ENCODE measurements at places on chromosomes 1 and 21. TPM values are rescaled to one million over a fixed set of nuclear protein-coding genes. Genes with fewer than 3 reads are reported as not detected.
A peak's percentile ranks its signal among the peaks of the same experiment; 100 is the strongest.

The OR2T35 gene
- 0.49 TPM for total RNA-seq

GRCh38 chr1:41488040-41488951, 3.8 kb upstream of the EDN2 start:
- no peak for DNase-seq

- DNase-seq, result no peak
Measured at GRCh38 chr1:24186993-24187790, at the start of gene IFNLR1. TSS of gene IFNLR1 (minus strand) at chr1:24187289. CDS start at chr1:24187248, 41 bp downstream.

DNA sequence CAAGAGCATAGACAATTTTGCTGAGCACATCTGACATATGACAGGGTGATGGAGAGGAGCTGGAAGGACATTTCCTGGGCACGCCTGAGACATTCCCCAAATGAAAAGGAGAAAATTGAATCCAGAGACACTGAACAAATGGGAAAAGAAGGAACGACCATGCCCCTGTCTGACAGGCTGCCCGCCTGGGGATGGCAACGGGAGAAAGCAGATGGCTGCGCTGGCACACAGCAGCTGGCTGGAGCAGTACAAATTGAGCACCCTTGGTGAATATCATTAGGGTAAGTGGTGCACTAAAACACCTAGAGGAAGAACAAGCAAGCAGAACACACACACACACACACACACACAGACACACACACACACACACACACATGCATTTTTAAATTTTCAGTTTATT, 174.3 kb upstream of the DUSP10 start:
- DNase-seq, result no peak

The HTR6 gene
- total RNA-seq, result 4.3 TPM

- no peak for DNase-seq
Measured at GRCh38 chr1:166032572-166033371, 134.0 kb downstream of the FAM78B start.

GRCh38 chr1:176118985-176119384, 88.1 kb downstream of the COP1 start:
- no peak for DNase-seq

DNA sequence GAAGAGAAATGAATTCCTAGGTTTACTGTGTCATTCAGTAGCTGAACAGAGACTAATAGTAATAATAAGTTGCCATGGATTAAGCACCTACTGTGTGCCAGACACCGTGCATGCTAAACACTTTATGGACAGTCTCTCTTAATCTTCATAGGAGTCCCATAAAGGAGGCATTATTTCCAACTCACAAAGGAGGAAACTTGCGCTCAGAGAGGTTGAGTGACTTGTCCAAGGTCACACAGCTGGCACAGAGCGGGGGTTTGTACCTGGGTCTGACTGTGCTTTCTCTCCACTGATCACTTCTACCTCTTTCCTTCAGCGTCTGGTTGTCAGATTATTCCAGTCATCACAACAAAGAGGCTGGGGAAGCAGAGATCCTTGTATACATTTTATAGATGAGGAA, 91.3 kb downstream of the KIRREL1 start:
- DNase-seq, result no peak

DNA sequence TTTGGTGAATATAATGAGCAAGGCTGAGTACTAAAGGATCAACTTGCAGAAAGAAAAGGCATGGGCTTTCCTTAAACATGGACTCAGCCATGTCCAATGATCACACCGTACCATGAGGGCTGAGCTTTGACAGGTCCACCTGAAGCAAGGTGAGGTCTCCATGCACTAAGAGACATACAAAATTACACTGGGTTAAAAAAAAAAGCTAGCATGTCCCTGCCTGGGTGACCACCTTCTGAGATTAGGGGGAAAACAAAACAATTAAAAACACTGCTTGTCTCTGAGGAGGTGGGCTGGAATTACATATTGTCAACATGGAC, 22.7 kb downstream of the DUSP10 start:
- DNase-seq, result no peak

The SAMD11 gene
- total RNA-seq, result not detected

The SAMSN1 gene
- total RNA-seq, result 45.5 TPM

- DNase-seq, result no peak
Measured at GRCh38 chr1:163168053-163168452, 34.7 kb downstream of the RGS5 start.

GRCh38 chr1:206537141-206537540, 29.8 kb downstream of the RASSF5 start:
- no peak for DNase-seq

GRCh38 chr1:76843821-76844464, 23.3 kb upstream of the ST6GALNAC5 start:
- no peak for DNase-seq

- no peak for DNase-seq
Measured at GRCh38 chr1:227926216-227926791, 21.4 kb downstream of the WNT9A start.

The AADACL4 gene
- not detected for total RNA-seq

The NBPF20 gene
- 1.1 TPM for total RNA-seq

DNA sequence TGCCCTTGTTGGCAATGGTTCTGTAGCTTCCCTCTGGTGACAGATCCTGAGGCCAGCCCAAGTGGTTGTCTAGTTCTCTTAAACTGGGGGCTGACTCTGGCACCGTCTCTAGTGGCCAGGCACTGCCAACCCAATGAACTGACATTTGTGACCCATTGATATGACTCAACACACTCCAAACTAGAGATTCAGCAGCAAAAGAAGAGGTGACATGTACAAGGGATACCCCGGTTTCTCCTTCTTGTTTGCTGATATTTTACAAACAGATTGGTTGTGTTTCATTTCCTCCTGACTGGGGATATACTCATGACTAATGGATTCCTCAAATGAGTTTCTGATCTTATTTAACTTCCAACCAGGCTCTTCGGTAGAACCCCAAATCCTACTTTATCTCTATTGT, 65.9 kb upstream of the DNAJC6 start:
- no peak for DNase-seq

GRCh38 chr1:147833231-147833860, 69.2 kb upstream of the GJA8 start:
- DNase-seq, result no peak

GRCh38 chr1:30764396-30764795, 6.8 kb upstream of the LAPTM5 start:
- no peak for DNase-seq

DNA sequence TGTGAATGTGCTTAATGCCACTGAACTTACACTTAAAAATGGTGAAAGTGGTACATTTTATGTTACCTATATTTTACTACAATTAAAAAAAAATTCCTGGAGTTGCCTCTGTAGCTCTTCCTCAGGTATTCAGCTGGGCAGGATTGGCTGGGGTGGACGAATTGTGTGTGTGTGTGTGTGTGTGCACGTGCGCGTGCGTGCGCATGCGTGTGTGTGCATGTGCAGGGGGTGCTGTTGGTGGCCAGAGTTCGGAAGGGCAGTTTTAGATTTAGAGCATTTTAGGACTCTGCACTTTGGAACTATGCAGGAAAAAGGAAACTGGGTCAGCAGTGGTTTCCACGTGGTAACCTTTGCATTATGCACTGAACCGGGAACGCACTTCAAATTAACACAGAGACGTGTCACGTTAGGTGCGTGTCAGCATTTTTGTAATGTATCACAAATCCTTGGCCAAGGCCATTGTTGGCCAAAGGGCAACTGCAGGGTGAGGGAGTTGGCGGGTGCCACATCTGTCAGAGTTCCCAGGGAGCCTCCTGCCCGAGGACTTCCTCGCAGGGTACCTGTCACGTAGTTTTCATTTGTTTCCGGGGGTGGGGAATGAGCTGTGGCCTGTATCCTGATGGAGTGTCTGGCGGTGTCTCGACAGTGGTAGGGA, 312.8 kb downstream of the CAMTA1 start:
- no peak for DNase-seq

DNA sequence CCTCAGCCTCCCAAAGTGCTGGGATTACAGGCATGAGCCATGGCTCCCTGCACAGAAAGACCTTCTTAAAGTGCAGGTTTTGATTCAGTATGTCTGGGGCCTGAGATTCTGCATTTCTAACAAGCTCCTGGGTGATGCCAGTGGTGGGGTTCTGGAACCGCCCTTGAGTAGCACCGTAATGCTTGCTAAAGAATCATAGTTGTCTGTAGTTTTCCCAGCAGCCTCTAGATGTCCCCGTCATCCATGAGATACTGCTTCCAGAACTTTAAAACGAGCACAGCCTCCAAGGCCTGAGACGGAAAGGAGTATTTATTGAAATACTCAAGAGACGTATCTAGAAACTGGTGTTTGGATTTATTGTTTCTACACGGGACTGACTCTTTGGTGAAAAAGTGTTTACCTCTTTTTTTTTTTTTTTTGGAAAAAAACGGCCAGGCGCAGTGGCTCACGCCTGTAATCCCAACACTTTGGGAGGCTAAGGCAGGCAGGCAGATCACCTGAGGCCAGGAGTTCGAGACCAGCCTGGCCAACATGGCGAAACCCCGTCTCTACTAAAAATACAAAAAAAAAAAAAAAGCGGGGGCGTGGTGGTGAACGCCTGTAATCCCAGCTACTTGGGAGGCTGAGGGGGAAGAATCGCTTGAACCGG, 2.6 kb upstream of the TOR3A start:
- DNase-seq, result no peak

GRCh38 chr1:30166174-30166573, 557.2 kb downstream of the MATN1 start:
- no peak for DNase-seq

DNA sequence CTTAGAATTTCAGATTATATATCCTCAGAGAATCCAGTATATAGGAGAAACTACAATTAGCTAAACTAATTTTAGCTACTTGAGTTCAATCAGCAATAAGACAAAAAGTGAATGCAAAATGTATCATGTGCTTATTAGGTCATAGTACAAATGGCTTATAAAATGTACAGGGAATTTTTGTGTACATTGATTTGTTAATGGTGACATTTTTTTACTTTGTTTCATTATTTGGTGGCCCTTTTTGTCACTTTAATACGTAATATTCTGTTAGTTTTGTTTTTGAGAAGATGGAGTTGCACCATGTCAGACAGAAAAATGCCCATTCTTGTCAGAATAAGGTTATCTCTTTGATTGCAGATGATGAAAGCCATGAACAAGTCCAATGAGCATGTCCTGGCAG, 33.6 kb downstream of the CC2D1B start:
- no peak for DNase-seq

The OR2T29 gene
- total RNA-seq, result 3.4 TPM

DNA sequence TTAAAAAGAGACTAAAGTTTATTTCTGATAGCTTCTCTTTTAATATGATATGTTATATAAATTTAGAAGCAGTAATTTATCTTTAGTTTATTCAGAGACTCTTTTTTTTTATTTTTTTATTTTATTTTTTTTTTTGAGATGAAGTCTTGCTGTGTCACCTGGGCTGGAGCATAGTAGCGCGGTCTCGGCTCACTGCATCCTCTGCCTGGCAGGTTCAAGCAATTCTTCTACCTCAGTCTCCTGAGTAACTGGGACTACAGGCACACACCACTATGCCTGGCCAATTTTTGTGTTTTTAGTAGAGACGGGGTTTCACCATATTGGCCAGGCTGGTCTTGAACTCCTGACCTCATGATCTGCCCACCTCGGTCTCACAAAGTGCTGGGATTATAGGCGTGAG, 89.6 kb downstream of the DISP1 start:
- no peak for DNase-seq

The KRTAP12-2 gene
- not detected for total RNA-seq

DNA sequence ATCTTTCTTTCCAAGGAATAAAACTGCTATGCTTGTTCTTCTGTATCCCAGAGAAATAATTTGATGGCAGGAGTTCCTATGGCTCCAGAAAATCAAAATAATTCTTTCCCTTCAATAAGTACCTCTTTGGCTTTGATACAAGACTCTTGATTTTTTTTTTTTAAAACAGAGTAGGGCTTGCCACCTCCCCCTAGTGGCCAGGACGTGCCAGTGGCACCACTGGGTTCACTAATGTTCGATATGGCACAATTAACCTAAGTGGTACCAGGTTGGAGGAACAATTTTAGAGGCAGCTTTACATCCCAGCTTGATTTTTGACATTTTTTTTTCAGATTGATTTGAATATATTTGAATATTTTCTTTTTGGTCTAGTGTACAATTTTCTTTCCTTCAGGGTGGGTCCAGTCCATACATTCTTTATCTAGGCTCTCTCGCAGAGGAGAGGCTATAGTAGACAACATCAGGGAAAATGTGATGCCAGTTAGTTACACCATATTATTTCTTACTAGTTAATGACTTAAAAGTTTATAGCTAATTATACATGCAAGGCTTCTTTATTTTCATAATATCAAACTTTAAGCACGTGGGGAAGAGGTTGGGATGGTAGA, 330.9 kb downstream of the S1PR1 start:
- no peak for DNase-seq

DNA sequence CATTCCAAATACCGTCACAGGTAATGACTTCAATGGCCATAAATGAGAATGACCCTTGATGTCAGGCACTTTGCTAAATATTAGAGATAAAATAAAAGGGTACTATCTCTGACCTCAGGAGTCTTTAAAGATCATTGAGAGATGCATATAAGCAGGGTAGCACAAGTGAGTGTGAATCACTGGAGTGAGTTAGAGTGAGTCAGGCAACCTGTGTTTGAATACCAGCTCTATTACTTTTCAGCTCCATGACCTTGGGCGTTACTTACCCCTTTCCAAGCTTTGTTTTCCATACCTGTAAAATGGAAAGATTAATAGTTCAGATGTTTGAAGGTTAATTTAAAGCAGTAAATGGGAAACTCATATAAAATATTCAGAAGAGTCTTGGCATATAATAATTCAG, 1058.0 kb upstream of the ADGRL4 start:
- no peak for DNase-seq

- no peak for DNase-seq
Measured at GRCh38 chr1:214997685-214998084, 84.9 kb upstream of the KCNK2 start.

DNA sequence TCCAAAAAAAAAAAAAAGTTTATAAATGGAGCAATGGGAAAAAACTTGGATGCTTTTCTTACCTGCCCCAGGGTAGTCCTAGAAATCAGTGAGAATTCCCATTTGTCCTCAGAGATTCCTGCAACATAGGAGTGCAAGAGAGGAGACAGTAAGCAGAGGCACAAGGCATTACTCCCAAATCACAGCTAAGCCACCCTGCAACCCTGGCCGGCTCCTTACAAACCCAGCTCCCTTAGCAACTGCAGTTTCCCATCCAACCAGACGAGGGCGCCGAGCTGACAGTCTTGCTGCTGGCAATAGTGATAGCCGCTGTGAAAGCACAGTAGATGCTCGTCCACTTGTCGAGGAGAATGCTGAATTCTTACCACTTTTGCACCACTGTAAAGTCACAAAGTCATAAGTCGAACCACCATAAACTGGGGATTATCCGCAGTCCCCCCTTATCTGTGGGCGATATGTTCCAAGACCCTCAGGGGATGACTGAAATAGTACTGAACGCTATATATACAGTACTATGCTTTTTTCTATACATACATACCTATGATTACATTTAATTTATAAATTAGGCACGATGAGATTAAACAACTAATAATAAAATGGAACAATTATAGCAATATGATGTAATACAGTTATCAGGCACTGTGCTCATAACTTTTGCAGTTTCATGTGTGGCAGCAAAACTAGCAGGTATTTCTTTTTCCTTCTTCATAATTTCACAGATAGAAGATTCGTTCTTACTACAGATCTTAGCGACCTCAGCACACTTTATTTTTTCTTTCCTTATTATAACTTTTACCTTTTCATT, 6.0 kb upstream of the PITHD1 start:
- DNase-seq, result peak; percentile 27

The SLC44A5 gene
- not detected for total RNA-seq

The S100A2 gene
- total RNA-seq, result 0.69 TPM

The BROX gene
- total RNA-seq, result 16.1 TPM

The ALG14 gene
- 4.8 TPM for total RNA-seq

The WNT2B gene
- total RNA-seq, result 0.15 TPM

The S100A12 gene
- total RNA-seq, result not detected

- DNase-seq, result no peak
Measured at GRCh38 chr1:200311256-200311655, 98.6 kb downstream of the ZNF281 start.

Data from GM12878 (cell line).